ENCODE measurements at places on chromosomes 6 and 20.

- DNase-seq, result no peak
These were observed 31.5 kb downstream of the NINL start for GRCh38 chr20:25553819-25554296.

- DNase-seq, result no peak
These were observed 61.8 kb downstream of the RSPH3 start for GRCh38 chr6:158938220-158938619.

DNA sequence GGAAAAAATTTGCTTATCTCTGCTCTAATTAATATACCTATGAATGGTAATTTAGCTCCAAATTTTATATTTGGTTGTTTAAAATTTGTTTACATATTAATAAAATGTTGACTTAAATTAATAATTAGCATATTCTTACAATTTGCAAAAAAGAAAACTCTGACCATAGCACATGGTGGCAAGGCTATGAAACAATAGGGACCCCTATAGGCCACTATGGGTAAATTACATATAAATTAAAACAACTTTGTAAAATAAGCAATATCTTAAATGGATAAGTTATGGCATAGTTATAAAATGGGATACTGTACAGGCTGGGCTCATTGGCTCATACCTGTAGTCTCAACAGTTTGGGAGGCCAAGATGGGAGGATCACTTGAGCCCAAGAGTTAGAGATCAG lies 76.0 kb downstream of the MKKS start:
- no peak for DNase-seq

GRCh38 chr6:6164367-6164766 lies 156.1 kb downstream of the F13A1 start:
- DNase-seq, result no peak

GRCh38 chr20:44586289-44586911 lies 4.0 kb downstream of the PKIG start:
- peak; percentile 36 for DNase-seq

DNA sequence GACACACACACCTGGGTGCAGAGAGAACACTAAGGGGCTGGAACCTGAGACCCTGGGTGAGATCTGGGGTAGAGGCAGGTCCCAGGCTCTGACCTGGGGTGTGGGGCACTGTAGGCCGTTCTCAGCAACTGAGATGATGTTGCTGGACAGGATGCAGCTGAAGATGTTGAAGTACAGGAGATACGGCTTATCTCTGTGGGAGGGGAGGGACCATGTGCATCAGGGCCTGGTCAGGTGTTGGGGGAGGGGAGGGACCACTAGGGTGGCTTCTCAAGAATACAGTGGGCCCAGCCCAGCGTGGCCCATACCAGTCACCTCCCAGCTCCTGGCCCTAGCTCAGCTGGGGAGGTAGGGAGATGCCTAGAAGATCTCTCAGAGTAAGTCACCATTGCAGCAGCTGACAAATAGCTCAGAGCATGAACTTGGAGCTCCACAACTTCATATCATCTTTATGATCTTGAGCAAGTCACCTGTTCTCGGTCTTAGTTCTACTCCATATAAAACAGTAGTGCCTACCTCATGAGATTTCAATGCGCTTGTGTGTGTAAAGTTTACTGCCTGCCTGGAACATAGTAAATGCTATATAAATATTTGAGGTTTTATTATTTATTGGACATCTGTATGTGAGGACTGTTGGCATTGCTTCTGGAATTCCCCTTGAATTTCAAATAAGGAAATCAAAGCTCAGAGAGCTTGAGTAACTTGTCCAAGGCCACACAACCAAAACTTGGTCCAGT lies 3.8 kb downstream of the SLC44A4 start:
- no peak for DNase-seq

GRCh38 chr20:57805747-57806146 lies 95.9 kb upstream of the PMEPA1 start:
- no peak for DNase-seq

- no peak for DNase-seq
These were observed 490 bp upstream of the ID1 start for GRCh38 chr20:31604567-31605030.

DNA sequence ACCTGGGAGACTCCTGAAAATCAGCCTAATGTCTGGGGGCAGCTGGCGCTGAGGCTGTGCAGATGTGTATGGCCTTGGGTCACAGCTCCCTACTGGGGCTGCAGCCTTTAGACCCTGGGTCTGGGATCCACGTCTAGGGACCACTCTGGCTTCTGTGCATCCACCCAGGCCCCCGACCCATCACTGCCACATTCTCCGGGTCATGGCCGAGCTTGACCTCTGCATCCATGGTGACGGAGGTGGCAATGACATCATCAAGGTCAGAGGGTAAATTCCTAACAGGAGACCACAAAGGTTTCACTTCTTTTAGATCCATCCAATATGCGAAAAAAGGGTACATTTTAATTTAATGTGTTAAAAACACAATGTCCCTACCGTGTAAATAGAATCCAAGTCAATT lies 14.5 kb upstream of the PCMTD2 start:
- no peak for DNase-seq

- no peak for DNase-seq
These were observed 13.2 kb downstream of the ADGRF1 start for GRCh38 chr6:47028835-47029360.

DNA sequence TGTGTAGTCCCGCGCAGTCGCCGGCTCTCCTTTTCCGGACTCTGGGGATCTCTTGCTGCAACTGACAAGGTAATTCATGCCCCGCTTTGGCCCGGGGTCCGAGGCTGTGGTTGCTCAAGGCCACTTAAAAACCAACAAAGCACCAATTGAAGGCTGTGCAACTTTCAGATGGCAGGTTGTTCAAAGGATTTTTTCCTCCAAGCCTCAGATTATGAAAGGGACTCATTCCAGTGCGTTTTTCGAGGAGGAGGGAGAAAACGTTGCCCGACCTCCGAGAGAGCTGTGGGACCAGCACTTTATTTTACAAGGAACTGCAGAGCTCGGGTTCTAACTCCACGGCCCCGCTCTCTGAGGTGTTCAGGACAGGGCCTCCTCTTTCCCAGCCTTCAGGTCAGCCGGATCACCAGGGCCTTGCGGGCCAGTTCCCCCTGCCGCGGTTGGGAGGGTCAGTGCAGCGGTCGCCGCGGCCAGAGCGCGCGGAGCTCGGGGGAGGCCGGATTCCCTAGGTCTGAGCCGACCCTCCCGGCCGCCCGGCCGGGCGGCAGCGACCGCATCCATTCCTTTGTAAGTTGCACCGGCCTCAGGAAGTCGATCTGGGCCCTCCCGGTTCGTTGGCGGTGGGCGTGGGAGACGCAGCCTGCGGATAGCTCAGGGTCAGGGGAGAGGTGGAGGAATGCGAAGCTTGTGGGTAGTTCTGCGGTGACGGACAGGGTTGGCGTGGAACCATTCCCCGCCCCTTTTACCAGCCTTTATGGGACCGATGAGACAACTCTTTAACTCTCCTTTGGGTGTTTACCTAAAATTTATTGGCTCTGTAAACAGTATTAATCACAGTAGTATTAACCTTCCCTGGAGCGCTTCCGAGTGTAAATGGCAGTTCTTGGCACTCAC lies 1.6 kb downstream of the UTRN start:
- DNase-seq, result peak; percentile 72

GRCh38 chr6:3380344-3381232 lies 76.3 kb downstream of the SLC22A23 start:
- no peak for DNase-seq
